ENCODE measurements at places on chromosomes 16 and 17. TPM values are rescaled to one million over a fixed set of nuclear protein-coding genes. Genes with fewer than 3 reads are reported as not detected.

GRCh38 chr17:77258638-77259037, 117.9 kb downstream of the SEC14L1 start:
- DNase-seq: no peak
- no peaks in the 10 kb centered on the region for H3K36me3 ChIP-seq
- no peaks in the 10 kb centered on the region for H3K4me1 ChIP-seq
- H3K27ac ChIP-seq: no peak overlapping the region

DNA sequence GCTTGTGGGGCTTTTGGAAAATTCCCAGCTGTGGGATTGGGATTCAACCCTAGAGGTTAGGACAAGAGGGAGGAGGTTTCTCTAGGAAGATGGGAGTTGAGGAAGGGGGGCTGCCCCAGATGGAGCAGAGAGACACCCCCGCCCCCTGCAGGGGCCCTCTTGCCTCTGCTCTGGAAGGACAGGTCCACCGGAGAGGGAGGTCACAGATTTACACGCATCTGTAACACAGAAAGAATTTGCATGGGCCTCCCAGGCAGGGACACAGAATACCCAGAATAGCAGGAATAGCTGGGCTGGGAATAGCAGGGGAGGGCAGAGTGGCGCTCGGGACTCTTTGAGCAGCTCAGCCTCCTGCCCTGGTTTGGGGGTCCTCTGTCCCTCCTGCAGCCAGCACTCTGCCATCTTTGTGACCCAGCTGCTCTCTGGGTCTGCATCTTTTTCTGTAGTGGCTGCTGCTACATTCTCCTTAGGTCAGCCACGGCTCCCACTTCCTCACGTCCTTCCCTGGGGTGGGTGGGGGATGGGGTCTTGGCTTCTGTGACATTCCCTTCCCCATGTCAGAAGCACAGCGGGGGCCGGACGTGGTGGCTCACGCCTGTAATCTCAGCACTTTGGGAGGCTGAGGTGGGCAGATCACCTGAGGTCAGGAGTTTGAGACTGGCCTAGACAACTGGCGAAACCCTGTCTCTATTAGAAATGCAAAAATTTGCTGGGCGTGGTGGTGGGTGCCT, 33.9 kb upstream of the PLLP start:
- DNase-seq: no peak
- no peak overlapping the region for H3K4me3 ChIP-seq
- peaks cover 14% of the 10 kb centered on the region for H3K4me1 ChIP-seq
- H3K36me3 ChIP-seq: no peaks in the 10 kb centered on the region
- no peaks in the 10 kb centered on the region for H3K27me3 ChIP-seq
- no peak overlapping the region for H3K27ac ChIP-seq

DNA sequence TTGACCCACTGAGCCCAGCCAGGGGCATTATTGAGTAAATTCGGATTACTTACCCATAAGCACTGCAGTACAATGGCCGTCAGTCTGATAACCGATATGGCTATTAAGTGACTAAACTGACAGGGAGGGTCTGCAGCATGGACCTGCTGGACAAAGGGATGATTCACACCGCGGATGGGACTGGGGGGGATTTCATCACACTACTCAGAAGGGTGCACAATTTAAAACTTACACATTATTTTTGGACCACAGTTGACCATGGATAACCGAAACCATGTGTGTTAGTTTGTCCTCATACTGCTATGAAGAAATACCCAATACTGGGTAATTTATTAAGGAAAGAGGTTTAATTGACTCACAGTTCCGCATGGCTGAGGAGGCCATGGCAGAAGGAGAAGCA, 106.5 kb downstream of the ABCC6 start:
- DNase-seq: no peak
- H3K27ac ChIP-seq: no peak overlapping the region
- no peaks in the 10 kb centered on the region for H3K27me3 ChIP-seq
- peaks cover 87% of the 10 kb centered on the region for H3K36me3 ChIP-seq
- H3K4me3 ChIP-seq: no peak overlapping the region

DNA sequence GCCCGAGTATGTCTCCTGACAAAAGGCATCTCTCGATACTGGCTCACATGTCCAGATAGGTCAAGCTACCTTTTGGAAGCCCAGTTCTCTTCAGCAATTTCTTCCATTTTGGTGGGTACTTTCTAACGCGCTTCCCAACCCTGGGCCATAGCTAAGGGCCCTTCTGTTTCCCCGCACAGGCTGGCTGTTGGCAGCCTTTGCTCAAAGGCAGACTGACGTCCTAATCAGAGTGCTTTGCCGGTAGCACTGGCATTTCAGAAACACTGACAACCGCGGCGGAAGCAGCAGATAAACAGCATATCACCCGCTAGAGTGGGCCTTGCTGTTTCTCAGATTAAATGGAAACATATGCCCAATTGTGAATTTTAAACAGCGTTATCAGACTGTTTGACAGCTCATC, 49.3 kb upstream of the MPHOSPH6 start:
- no peak overlapping the region for H3K27ac ChIP-seq
- no peak overlapping the region for H3K4me3 ChIP-seq
- no peak for DNase-seq

The TSPAN10 gene
- 1.2 TPM for total RNA-seq

The CDT1 gene
- total RNA-seq: 126 TPM

DNA sequence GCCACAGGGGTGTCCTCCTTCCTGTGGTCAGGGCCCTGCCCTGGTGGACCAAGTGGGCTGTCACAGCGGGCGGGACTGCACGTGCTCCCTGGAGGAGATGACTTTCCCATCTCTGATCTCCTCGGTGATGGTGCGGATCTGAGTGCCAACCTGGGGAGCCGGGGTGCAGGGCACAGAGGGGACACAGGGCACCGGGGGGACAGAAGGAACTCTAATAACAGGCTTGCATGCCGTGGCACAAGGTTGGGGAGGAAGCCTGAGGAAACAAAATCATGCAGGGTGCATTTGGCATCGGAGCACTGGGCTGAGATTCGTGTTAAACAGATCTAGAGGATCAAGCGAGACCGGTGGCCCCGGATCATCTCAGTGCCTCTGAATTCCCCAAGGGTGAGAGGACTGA, 3.4 kb downstream of the KRT36 start:
- H3K27ac ChIP-seq: no peak overlapping the region
- H3K27me3 ChIP-seq: peaks cover 3% of the 10 kb centered on the region
- H3K4me1 ChIP-seq: peaks cover 2% of the 10 kb centered on the region
- no peak for DNase-seq

- H3K27ac ChIP-seq: no peak overlapping the region
- no peak for DNase-seq
- no peak overlapping the region for H3K4me3 ChIP-seq
- H3K27me3 ChIP-seq: peaks cover 6% of the 10 kb centered on the region
- no peaks in the 10 kb centered on the region for H3K36me3 ChIP-seq
- no peaks in the 10 kb centered on the region for H3K4me1 ChIP-seq
Observed at GRCh38 chr16:19143599-19143956, 24.5 kb upstream of the SYT17 start.

The TOB1 gene
- 44.5 TPM for total RNA-seq

DNA sequence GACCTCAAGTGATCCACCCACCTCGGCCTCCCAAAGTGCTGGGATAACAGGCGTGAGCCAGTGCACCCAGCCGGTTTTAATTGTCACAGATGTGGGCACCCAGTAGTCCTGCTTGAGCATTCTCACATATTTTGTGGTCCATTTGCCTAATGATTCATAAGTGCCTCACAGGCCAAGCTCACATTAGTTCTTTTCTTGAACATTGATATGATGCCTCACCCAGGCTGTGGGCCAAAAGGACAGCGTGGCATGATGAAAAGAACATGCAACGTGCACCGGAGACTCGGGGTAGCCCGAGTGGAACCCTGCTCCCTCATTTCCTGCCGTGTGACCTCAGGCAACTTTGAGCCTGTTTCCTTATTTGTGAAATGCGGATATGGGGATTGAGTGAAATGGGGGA, 181.9 kb downstream of the SNX29 start:
- H3K36me3 ChIP-seq: no peaks in the 10 kb centered on the region
- H3K27me3 ChIP-seq: no peaks in the 10 kb centered on the region
- DNase-seq: no peak

GRCh38 chr17:36602924-36603384, 1.6 kb downstream of the MRM1 start:
- H3K4me1 ChIP-seq: peaks cover 45% of the 10 kb centered on the region
- peak; percentile 75 for DNase-seq
- peak overlapping the region; percentile 88 for H3K4me3 ChIP-seq

Data from activated CD8-positive, alpha-beta T cell treated with anti-CD3 and anti-CD28 coated beads, Interleukin-2, amount 10 ng/mL, durations not matched to agents 7 days and 5 days (primary cell).